H9 (cell line): ENCODE measurements at places on chromosomes 5 and 9. TPM values are rescaled to one million over a fixed set of nuclear protein-coding genes. Genes with fewer than 3 reads are reported as not detected.
A peak's percentile ranks its signal among the peaks of the same experiment; 100 is the strongest.

DNA sequence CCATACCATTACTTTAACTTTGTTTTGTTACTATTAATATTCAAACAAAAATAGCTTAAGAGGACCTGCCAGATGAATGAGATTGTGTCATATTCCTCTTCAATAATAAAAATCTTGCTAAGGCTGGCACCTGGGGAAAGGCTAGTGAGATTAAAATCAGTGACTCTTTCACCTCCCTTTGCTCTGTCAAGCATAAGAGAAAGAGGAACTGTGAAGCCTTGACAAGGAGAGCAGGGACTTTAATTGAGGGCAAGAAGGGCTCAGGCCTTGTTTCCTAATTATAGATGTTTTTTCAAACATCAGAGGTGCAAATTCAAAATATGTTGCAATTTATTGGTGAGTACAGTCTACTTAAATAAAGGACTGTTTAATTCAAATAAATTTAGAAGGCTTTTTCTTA lies 91.7 kb downstream of the SPATA31D1 start:
- H3K36me3 ChIP-seq, result no peaks in the 10 kb centered on the region
- DNase-seq, result no peak
- H3K27me3 ChIP-seq, result no peaks in the 10 kb centered on the region
- no peak overlapping the region for H3K27ac ChIP-seq
- H3K4me3 ChIP-seq, result no peak overlapping the region
- H3K4me1 ChIP-seq, result no peaks in the 10 kb centered on the region

DNA sequence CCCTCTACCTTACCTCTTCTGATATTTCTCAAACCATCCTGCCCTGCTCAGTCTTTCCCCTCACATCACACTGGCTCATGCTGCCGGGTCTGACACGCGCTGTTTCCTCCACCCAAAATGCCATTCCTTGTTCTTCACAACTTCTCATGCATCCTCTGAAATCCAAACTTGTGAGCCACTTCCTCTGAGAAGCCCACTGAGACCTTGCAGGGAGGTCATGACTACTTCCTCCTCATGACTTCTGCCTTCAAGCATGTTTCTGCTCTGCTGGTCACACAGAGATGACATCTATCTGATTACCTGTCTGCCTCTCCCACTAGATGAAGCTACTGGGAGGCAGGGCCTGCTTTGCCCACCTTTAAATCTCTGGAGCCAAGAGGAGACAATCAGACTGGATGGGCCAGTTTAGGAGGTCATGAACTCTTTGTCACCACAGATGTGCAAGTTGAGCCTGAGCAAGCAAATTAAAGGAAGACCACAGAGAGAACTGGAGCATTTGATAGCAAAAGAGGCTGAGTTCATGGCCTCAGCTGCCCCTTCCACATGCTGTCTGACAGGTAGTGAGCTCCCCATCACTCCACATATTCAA lies 119.8 kb upstream of the TBC1D2 start:
- H3K27me3 ChIP-seq, result no peaks in the 10 kb centered on the region
- H3K36me3 ChIP-seq, result no peaks in the 10 kb centered on the region
- H3K4me1 ChIP-seq, result peaks cover 3% of the 10 kb centered on the region; the same call in 1 of the 2 replicates
- no peak for DNase-seq
- no peak overlapping the region for H3K4me3 ChIP-seq
- H3K27ac ChIP-seq, result no peak overlapping the region

DNA sequence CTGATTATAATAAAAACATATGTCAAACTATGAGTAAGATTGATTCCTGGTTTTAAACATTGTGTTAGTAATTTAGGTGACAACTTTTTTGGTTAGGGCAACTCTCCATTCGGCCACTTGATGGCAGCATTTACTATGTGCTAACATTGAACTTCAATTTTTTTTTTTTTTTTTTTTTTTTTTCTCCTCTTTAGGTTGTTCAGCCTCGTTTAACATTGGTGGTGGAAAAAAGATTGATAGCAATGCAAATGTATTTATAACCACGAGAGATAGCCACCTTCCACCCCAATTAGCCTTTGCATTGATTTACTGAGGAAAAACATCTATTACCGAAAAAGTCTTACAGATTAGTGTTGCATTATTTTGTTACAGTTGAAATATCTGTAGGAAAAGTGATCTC lies 159.1 kb downstream of the CSNK1G3 start:
- DNase-seq, result peak; percentile 29
- no peak overlapping the region for H3K27ac ChIP-seq
- H3K27me3 ChIP-seq, result no peaks in the 10 kb centered on the region
- H3K4me3 ChIP-seq, result no peak overlapping the region

PCDH12 gene
- not detected in 2 replicates for total RNA-seq

DNA sequence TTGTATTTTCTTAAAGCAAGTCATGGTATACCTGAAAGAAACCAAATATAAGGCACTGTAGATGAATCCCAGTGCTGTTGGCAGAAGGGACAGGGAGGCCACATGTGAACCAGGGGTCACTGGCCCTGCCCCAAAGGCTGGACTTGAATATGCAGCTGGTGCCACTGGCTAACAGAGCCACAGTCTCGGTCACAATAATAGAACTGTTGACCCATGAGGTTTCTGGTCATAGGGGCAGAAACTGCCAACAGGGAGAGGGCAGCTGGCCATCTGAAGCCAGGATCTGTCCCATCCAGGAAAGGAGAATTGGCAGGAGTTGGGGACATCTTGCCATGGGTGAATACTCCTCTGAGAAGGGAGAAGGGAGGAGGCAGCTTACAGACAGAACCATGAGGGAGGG lies 31.9 kb downstream of the PALM2AKAP2 start:
- H3K36me3 ChIP-seq, result no peaks in the 10 kb centered on the region
- no peak overlapping the region for H3K4me3 ChIP-seq
- no peak for DNase-seq
- no peak overlapping the region for H3K27ac ChIP-seq

PALM2AKAP2 gene
- 3.6 and 4.0 TPM in 2 replicates for total RNA-seq

DNA sequence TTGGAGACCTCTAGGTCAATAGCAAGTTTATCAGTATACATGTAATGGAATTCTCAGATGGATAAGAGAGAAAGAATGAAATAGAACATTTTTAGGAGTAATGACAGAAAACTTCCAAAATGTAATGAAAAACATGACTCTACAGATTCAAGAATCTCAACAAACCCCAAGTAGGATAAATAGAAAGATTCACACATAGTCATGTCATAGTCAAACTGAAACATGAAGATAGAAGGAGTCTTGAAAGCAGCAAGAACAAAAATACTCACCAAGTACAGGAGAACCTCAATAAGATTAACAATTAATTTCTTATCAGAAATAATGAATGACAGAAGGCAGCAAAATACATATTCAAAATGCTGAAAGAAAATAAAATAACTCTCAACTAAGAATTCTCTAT lies 164.5 kb downstream of the SPATA31D1 start:
- no peak for DNase-seq
- no peaks in the 10 kb centered on the region for H3K27me3 ChIP-seq
- H3K27ac ChIP-seq, result no peak overlapping the region
- no peaks in the 10 kb centered on the region for H3K36me3 ChIP-seq
- H3K4me3 ChIP-seq, result no peak overlapping the region

DNA sequence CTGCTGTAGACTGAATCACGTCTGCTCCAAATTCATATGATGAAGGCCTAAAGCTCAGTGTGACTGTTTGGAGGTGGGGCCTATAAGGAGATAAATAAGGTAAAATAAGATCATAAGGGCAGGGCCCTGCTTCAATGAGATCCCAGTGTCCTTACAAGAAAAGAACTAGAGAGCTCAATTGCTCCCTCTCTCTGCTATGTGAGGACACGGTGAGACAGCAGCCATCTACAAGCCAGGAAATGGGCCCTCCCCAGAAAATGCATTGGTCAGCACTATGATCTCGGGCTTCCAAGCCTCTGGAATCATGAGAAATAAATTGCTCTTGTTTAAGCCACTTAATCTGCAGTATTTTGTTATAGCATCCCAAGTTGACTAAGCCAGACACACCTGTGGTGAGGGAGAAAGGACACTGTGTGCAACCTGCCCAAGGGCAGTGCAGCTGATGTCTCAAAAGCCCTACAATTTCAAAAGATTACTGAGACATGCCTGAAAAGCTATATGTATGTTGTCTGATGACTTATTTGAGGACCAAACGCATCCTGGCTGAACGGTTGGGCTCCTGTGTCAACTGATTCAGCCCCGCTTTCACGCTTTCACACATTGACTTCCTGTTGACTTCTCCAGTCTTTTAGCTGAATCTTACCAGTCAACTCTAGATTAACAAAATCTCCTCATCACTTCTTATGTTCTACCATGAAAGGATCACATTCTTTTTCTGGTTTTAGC lies 13.2 kb downstream of the GZMK start:
- peak; percentile 53 for DNase-seq
- H3K27me3 ChIP-seq, result no peaks in the 10 kb centered on the region
- H3K36me3 ChIP-seq, result no peaks in the 10 kb centered on the region
- H3K27ac ChIP-seq, result no peak overlapping the region
- H3K4me3 ChIP-seq, result no peak overlapping the region

DNA sequence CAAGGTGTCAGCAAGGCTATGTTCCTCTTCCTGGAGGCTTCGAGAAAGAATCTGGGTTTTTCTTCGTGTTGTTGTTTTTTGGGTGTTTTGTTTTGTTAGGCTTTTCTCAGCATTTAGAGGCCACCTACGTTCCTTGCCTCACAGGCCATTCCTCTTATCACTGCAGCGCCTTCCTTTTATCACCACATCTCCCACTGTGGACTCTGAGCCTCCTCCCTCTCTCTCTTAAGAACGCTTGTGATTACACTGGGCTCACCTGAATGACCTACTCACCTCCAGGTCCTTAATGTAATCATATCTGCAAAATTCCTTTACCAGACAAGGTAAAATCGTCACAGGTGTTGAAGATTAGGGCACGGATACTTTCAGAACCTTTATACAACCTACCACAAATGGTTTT lies 340.8 kb downstream of the DTWD2 start:
- H3K36me3 ChIP-seq, result no peaks in the 10 kb centered on the region
- no peaks in the 10 kb centered on the region for H3K4me1 ChIP-seq
- DNase-seq, result no peak
- H3K4me3 ChIP-seq, result no peak overlapping the region

- H3K4me1 ChIP-seq, result no peaks in the 10 kb centered on the region
- H3K27me3 ChIP-seq, result no peaks in the 10 kb centered on the region
- DNase-seq, result no peak
- no peak overlapping the region for H3K4me3 ChIP-seq
- peaks cover 21% of the 10 kb centered on the region for H3K36me3 ChIP-seq
- H3K27ac ChIP-seq, result no peak overlapping the region
Measured at GRCh38 chr5:77709993-77710685, 66.0 kb downstream of the TBCA start.

DNA sequence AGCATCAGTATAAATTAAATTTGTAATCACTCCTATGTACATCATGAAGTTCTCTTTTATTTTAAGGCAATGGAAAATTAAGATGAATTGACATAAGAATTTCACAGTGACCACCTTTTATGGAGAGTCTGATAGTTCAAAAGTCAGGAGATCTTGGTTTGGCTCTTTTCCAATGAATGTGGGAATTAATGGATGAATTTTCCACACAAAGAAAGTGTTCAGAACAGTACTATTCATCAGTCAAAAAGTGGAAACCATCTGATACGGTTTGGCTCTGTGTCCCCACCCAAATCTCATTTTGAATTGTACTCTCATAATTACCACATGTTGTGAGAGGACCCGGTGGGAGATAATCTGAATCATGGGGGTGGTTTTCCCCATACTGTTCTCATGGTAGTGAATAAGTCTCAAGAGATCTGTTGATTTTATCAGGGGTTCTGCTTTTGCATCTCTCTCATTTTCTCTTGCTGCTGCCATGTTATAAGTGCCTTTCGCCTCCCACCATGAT lies 24.5 kb downstream of the CCDC125 start:
- H3K27me3 ChIP-seq, result no peaks in the 10 kb centered on the region
- DNase-seq, result no peak
- no peak overlapping the region for H3K27ac ChIP-seq
- H3K4me1 ChIP-seq, result no peaks in the 10 kb centered on the region
- no peak overlapping the region for H3K4me3 ChIP-seq
- peaks cover 12% of the 10 kb centered on the region for H3K36me3 ChIP-seq

SLCO6A1 gene
- 0.46 and 0.77 TPM in 2 replicates for total RNA-seq

DNA sequence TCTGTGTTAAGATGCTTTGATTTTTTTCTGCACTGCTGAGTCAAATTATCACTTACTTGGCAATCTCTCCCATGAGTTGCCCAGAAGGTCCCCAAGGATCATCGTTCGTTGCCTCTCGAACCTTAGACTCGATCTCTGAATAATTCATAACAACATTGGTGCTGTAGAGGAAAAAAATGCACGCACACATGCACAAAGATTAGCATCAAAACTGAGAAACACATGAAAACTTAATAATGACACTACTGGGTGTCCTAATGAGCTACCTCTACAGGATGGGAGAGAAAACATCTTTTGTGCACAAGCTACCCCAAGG lies 41.6 kb downstream of the CLINT1 start:
- peaks cover 20% of the 10 kb centered on the region for H3K36me3 ChIP-seq
- H3K27me3 ChIP-seq, result no peaks in the 10 kb centered on the region
- no peak overlapping the region for H3K27ac ChIP-seq

DNA sequence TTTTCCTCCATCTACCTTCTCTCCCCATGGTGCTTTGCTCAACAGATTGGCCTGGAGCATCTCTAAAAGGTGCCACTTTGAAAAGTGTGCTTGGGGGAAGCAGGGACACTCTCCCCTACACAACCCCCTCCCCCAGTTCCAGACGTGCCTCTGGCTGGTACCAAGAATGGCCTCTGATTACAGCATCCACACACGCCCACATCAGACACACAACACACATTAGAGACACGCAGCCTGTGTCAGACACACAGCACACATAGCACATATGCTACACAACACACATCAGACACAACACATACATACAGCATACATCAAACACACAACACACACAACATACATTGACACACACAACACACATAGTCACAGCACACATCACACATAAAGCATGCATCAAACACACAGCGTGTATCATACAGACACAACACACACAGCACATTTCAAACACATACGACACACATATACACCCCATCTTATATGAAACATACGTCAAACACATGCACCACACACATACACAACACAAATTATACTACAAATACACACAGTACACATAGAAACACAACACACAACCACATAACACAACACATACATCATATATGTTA lies 150.4 kb downstream of the RGS3 start:
- H3K36me3 ChIP-seq, result no peaks in the 10 kb centered on the region
- peaks cover 7% of the 10 kb centered on the region; the same call in 1 of the 2 replicates for H3K4me1 ChIP-seq
- no peak overlapping the region; the same call in 2 of the 3 replicates for H3K4me3 ChIP-seq

- H3K27ac ChIP-seq, result no peak overlapping the region
- H3K36me3 ChIP-seq, result no peaks in the 10 kb centered on the region
- no peaks in the 10 kb centered on the region for H3K27me3 ChIP-seq
- DNase-seq, result no peak
- H3K4me3 ChIP-seq, result no peak overlapping the region
- H3K4me1 ChIP-seq, result no peaks in the 10 kb centered on the region
Measured at GRCh38 chr5:148794729-148795561, 31.5 kb upstream of the ADRB2 start.
